ENCODE measurements at places on chromosomes 5 and 9. TPM values are rescaled to one million over a fixed set of nuclear protein-coding genes. Genes with fewer than 3 reads are reported as not detected.

DNA sequence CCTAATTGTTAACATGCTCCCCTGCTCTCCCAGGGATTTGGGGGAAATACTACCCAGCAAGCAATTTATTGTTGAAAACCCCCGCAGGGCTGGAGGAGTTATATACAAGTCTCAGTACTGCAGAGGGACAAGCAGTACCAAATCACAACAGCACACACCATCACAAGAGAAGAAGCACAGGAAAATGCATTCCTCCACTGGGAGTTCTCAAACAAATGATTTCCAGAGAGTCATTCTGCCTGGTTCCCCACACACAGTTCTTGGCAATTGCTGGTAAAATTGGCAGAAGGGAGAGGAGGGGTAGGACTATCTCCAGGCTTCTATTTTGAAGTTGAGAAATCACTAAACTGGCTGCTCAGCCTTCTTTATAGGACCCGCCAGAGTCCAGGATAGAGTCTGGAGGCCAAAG lies 16.8 kb downstream of the SIL1 start:
- DNase-seq, result no peak

GRCh38 chr5:9313751-9314150 lies 232.1 kb downstream of the SEMA5A start:
- DNase-seq, result no peak

DNA sequence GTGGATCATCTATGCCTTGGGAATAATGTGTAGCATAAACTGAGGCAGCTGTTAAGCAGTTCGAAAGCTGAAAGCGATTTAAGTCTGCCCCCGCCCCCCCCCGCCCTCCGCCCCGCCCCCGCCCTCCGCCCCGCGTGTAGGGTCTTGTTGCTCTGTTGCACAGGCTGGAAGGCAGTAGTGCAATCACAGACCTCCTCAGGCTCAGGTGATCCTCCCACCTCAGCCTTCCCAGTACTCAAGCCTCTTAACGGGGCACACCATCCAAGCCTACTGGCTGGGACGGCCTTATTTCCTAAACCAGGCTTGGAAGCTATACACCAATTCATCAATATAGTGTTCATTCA lies 945 bp downstream of the ANKDD1B start:
- DNase-seq, result no peak

DNA sequence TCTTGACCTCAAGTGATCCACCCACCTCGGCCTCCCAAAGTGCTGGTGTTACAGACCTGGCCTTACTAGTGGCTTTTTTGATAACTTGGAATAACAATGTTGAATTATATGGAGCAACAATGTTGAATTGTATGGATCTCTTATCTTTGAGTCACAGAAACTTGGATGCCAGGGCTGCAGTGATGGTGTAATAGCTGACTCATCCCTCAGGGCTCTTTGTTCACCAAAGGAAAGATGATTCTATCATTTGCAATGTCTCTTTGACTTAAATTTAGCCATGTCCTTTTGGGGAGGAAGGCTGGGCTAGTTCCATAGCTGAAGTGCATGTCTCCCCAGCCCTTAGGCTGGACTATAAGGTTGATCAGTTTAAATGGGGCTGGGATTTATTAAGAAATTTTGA lies 172.3 kb downstream of the PDZD2 start:
- peak; percentile 16 for DNase-seq

DNA sequence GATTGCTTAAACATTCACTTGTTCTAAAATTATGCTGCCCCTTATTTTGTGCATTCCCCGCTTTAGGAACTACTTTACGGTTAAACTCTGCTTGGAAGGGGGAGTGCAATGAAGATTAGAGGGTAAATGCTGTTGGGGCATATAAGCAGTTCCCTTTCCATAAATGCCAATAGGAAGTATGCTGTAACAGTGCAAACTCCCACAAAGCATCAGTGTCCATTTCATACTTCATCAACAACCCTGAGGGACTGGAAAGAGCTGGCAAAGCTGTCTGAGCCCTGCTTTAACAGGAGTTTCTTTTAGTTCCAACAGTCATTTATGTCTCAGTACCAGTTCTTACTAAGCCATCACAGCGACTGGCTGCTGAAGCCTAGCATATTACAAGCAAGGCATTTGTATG lies 1.8 kb downstream of the ACTL7A start:
- DNase-seq, result no peak

DNA sequence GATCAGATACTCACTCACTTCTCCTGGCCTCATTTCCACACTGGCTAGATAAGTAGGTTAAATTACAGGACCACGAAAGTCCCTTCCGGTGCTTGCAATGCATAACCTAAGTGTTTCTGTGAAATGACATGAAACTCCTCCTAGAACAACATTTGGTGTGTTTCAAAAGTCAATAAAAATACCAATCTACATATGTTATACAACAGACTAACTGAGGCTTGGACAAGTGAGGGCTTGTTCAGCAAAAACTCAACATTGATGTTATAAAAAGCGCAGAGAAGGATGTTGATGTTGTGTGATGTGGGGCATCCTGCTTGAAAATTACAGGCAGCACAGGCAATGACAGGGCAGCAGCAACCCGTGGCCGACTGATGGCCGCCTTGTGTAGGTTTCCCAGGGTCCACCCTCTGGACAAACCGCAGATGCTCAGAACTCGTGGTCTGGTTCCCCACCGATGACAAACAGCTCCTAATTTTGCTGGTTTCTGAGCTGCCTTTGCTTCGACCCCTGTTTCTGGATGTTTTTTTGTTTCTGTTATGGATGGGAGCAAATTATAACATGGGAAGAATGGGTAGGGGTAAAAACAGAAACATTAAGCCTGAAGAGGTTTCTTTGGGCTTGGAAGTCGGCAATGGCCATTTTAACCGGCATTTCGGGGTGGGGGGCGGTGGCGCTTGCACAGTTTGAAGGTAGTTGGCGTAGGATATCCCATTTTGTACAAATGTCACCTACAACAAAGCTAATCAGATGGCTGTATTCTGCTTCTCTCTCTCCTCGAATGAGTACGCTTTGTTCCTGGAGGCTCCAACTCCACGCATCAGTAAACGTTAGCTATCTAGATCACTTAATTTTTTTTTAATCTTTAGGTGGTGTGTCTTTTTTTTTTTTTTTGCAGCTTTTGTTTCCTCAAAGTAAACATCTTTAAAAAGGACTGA lies 116.1 kb downstream of the PDZD2 start:
- no peak for DNase-seq

DNA sequence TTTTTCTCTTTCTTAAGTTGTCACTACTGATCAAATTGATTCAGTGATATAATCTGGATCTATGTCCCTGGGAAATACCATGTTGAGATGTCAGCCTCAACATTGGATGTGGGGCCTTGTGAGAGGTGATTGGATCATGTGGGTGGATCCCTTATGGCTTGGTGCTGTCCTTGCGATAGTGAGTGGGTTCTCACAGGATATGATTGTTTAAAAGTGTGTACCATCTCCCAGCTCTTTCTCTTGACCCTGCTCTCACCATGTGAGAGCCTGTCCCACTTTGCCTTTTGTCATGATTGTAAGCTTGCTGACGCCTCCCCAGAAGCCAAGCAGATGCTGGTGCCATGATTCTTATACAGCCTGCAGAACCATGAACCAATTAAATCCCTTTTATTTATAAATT lies 68.6 kb downstream of the ST8SIA4 start:
- DNase-seq, result no peak

The TMEM215 gene
- not detected for total RNA-seq

The PCYOX1L gene
- total RNA-seq, result 7.3 TPM

The SLC34A1 gene
- 1.5 TPM for total RNA-seq
